ENCODE measurements at places on chromosomes 16 and 17.
A peak's percentile ranks its signal among the peaks of the same experiment; 100 is the strongest.

DNA sequence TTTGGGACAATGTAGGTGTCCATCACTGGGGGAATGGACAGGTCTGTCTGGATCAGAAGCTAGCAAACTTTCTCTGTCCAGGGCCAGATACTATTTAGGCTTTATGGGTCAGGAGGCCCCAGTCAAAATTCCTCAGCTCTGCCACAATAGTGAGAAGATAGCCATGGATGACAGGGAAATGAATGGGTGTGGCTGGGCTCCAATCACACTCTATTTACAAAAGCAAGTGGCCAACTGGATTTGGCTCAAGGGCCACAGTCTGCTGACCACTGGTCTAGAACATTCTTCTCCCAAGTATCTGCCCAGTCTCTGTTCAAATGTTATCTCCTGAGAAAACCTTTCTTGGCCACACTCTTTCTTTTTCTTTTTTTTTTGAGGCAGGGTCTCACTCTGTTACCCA lies 339.9 kb downstream of the SOX9 start:
- DNase-seq = no peak

DNA sequence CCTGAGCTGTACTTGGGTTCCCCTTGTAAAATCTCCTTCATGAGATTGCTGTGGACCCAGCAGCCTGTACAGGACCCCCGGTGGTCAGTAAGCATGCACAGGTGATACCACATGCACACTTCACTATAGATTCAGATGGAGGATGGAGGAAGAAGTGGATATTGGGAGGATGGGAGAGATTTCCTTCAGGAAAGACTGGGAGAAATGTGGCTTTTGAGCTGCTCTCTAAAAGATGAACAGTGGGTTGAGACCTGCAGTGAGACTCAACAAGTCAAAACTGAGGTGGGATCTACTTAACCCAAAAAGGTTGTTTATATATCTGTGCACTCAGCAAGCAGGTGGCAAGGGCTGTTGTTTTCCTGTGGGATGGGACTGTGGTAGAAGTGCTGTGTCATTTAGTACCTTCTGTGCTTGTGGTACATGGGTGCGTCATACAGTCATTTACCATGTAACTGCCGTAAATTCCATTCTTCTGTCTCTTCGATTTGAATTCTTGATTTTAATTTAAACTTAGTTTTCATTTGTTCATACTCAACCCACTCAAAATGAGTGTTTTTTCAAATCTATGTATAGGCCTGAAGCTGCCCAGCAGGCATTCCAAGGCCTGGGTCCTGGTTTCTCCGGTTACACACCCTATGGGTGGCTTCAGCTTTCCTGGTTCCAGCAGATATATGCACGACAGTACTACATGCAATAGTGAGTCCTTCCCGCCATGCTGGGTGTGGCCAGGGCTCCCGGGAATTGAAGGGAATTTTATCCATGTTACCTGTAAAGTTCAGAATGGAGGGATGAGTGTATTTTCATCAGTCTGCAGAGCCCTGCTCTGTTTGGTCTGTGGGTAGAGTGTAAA lies 6.9 kb downstream of the HERPUD1 start:
- DNase-seq = no peak

DNA sequence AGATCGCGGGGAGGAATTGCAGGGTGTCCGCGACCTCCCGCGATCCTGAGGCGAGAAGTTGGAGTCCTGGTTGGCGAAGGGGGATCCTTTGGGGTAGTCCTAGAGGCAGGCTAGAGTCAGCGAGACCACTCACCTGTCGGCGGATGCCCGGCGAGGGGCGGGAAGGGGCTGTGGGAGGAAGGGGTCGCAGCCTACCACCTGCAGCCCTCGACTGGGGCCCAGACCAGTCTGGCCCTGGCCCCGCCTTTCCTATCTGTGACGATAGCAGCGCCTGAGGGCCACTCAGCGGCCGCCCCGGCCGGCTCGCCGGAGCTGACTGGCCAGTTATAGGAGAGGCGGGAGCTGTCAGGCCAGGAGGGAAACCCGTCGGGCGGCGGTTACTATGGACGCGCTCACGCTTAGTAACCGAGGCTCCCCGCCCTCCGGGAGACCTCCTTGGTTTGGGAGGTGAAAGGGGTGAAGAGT lies at the start of gene TEKT3:
Gene TEKT3 (minus strand): TSS at position 213 of the 465 bp plus-strand sequence. CDS start 10,012 bp downstream, outside the sequence.
- peak; percentile 59 for DNase-seq

DNA sequence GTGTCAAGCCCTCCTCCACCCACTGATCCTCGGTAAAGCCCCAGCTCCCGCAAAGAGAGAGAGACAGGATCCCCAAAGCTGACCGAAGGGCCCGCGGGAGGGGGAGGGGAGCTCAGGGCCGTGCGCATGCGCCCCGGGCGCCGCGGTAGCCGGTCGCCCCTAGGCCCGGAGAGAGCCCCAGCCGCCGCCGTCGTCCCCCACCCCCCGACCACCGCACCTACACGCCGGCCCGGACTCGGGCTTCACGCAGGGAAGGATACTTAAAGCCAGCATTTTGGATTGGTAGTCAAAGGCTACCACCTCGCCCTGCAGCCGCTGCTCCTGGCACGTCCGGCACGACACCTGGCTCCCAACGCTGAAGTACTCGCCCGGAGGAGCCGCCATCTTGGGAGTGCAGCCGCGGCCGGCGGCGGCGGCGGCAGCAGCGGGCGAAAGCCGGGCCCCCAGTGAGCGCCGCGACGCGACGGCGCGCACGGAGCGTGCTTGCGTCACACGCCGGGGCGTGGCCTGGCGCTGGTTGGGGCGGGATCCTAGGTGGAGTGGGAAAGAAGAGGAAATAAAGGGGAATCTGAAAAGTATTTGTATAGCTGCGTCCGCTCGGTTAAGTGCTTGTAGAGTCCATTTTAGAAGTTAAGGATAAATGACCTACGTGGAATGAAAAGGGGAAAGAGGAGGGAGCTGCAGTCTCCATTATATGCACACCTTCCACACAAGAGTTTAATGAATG lies at the start of gene LSM12:
Gene LSM12 (minus strand): TSS at position 468 of the 727 bp plus-strand sequence. CDS start 84 bp downstream, at position 384.
- DNase-seq = peak; percentile 80

GRCh38 chr17:46895171-46895570 lies 27.8 kb upstream of the GOSR2 start:
- no peak for DNase-seq

DNA sequence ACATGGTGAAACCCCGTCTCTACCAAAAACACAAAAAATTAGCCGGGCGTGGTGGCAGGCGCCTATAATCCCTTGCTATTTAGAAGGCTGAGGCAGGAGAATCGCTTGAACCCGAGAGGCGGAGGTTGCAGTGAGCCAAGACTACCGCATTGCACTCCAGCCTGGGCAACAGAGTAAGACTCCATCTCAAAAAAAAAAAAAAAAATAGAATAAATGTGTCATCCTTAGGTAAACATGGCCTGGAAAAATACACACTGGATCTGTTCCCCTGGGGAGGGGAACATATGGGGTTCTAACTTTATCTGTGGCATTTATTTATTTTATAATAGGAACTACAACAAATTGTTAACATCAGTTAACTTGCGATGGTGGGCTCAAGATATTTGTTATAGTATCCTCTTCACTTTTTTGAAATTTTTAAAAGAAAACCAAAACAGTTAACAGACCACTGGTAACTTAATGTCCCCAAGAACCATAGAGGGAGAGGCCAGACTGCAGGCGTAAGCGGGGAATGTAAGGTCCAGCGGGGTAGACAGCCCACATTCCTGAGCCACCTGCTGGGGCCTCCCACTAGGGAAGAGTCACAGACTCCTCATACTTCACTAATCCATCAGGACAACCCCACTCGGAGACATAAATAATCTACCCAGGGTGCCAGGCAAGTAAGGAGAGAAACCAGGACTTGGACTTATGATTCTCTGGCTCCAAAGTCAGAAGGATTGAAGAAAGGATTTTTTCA lies 12.5 kb upstream of the TXNDC11 start:
- DNase-seq = peak; percentile 11

DNA sequence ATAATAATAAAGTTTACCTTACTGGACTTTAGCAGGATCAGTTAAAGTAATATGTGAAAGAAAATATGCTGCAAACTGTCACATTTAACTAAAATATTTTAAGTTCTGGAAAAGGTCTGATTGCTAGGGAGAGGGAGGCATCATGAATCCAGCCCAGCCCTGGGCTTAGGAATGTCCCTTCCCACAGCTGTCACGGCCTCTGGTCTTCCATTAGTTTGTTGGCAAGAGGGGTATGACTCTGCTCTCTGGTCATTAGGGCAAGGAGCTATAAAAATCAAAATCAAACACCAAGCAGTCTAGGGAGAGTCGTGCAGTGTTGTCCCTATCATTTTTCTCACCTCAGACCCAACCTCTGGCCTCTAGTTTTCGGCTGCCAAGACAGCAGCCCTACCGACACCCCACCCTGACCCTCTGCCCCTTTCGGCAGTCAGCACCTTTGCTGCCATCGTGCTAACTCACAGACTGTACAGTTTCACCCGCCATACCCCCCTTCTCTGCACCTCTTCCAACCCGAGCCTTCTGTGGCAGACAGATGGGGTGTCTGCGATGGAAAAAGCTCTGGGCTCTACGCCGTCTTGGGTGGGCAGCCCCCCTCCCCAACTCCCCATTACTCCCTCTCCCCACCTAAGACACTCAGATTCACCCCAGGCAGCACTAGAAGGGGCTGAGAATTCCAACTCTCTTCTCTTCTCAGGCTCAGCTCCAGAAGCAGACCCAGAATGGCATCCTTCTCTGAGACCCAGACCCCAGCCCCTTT lies 41.4 kb downstream of the NEUROD2 start:
- DNase-seq = no peak

GRCh38 chr17:57110579-57111325 lies 25.7 kb downstream of the AKAP1 start:
- DNase-seq = no peak

- DNase-seq = no peak
Measured at GRCh38 chr16:69499541-69500230, 66.1 kb upstream of the NFAT5 start.

- DNase-seq = no peak
Measured at GRCh38 chr17:75090871-75091854, 3.4 kb downstream of the SLC16A5 start.

Measured in A172 (cell line).